ENCODE measurements at places on chromosomes 11 and 22. TPM values are rescaled to one million over a fixed set of nuclear protein-coding genes. Genes with fewer than 3 reads are reported as not detected.

The TPBGL gene
- total RNA-seq: not detected

The OR51I1 gene
- total RNA-seq: not detected

The TMEM191C gene
- 3.3 TPM for total RNA-seq

The RAB3IL1 gene
- 7.0 TPM for total RNA-seq

The FAM111B gene
- total RNA-seq: 2.3 TPM

The MS4A6E gene
- not detected for total RNA-seq

The RBFOX2 gene
- 34.3 TPM for total RNA-seq

The FGF19 gene
- not detected for total RNA-seq

The APOC3 gene
- total RNA-seq: not detected

The TRIM49C gene
- not detected for total RNA-seq

The HSCB gene
- total RNA-seq: 10.9 TPM

The ROM1 gene
- total RNA-seq: 3.2 TPM

The CHRDL2 gene
- total RNA-seq: 4.6 TPM

The CDC42BPG gene
- total RNA-seq: 45.5 TPM

The OSM gene
- 0.20 TPM for total RNA-seq
